ENCODE measurements at places on chromosomes 16 and 17.

GRCh38 chr17:2017274-2017941, 7.7 kb downstream of the RTN4RL1 start:
- DNase-seq: no peak

DNA sequence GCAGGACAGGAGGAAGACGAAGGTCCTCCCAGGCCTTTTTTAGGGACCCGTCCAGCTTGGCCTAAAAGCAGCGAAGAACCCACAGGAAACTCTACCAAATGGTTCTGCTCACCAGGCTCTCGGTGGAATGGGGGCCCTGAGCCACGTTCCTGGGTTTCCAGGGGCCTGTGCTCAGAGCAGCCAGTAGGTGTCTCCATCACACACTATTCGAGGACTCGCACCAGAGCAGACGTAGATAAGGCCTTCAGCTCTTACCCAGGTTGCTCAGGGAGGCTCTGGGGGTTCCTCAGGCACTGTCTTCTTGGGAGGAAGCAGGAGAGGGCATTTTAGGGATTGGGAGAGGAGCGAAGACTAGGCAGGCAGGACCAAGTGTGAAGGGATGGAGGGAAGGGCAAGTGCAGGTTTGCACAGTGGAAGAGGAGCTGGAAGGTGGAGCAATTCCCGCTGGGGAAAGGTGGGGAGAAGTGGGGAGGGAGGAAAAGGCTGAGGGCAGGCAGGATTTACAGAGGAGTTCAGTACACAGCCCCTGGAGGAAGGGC, 157.1 kb downstream of the RGS9 start:
- peak; percentile 58 for DNase-seq

DNA sequence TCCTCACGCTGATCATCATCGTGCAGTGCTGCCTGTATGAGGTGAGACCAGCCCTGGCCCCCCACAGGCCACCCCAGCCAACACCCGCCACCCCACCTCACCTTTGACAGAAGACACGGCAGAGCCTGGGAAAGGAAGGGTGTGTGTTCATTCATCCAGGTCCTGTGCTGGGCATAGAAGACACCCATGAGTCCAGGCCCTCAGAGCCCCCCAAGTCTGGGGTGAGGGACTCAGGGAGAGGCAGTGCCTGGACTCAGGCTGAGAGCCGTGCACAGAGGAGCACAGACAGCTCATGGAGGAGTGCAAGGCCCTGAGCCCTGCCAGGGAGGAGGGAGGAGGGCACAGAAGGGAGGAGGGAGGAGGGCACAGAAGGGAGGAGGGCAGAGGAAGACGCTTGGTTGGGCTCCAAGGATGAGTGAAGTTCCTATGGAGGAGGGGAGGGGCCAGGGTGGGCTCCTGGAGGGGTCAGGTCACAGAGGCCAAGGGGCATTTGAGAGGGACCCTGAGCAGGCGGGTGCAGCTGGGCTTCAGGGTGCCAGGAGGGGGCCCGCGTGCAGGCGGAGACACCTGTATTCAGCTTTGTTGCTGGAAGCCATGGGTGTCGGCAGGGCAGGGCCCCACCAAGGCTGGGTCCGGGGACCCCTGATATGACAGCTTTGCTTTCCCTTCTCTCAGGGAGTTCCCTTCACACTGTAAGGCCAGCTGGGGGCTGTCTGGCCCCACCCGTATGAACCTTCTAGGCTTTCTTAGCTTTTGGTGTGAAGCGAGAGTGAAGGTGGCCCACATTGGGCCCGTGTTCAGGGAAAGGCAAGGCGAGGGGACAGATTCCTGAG, 11.4 kb downstream of the TAX1BP3 start:
- no peak for DNase-seq

DNA sequence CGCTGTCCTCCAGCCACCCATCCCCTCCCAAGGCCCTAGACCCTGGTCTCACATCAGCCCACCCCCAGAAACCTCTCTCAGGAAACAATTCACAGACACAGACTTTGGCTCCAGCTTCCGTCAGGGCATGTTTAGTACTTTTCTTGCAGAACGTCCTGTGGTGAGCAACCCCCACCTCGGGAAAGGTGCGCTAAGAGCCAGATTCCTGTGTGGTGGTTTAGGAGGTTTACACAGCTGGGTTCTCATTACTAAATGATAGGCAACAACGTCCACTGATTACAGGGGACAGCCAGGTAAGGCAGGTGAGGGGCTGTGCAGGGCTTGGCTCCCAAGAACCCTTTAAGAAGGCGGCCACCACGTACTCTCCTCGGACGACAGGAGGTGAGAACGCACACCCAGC, 29.3 kb downstream of the KIFC3 start:
- DNase-seq: no peak

GRCh38 chr16:188674-189073, 8.4 kb downstream of the HBQ1 start:
- no peak for DNase-seq

DNA sequence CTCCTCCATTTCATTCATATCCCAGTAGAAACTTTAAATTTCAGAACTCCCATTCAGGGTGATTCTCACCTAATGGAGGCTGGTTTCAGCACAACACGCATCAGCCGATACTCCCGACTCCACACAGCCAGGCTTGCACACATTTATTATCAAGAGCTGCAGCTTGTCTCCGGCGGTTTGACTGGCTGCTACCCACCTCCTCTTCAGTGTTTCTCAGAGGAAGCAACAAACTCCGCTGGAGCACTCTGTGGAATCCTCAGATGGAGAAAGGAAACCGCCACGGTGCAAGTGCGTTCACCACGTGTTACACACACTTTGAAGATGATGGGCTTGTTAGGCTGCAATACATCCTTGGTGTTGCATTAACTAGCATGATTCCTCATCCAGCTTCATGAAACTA, 39.7 kb upstream of the NUDT7 start:
- DNase-seq: no peak

- no peak for DNase-seq
Observed at GRCh38 chr17:73021771-73022170, 70.7 kb downstream of the SLC39A11 start.

DNA sequence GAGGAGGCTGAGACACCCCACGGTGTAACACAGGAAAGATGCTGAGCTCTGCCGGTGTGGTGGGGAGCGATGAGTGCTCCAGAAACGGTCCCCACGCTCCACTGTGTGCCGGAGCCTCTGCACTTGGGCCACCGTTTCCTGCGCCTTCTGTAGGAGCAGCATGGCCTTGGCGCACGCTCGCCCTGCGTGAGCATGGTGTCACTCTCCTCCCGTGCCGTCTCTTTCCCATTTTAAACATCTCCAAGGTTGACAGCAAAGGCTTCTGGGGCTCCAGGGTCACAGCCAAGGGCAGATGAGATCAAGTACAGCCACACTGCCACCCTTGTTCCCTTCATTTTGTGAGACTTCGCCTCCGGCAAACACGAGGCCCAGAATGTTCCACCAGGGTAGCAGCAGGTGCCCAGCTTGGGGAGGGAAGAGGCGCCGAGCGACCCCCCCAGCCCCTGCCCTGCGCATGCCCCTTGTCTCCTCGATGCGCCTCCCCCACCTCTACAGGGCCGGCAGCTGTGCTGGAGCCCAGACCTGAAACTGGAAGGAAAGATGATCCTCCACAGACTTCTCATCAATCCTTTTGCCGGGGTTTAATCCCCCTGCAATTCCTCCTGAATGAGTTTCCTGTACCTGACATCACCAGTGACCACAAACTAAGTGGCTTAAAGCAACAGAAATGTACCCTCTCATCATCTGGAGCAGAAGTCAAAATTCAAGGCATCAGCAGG, 19.9 kb upstream of the OSGIN1 start:
- DNase-seq: no peak

- peak; percentile 54 for DNase-seq
Observed at GRCh38 chr16:75928295-75928694, 202.0 kb upstream of the CPHXL start.

GRCh38 chr17:41308918-41309359, at the start of gene KRTAP16-1:
TSS of gene KRTAP16-1 (minus strand) at chr17:41309309. CDS start at chr17:41309253, 56 bp downstream.
- no peak for DNase-seq

DNA sequence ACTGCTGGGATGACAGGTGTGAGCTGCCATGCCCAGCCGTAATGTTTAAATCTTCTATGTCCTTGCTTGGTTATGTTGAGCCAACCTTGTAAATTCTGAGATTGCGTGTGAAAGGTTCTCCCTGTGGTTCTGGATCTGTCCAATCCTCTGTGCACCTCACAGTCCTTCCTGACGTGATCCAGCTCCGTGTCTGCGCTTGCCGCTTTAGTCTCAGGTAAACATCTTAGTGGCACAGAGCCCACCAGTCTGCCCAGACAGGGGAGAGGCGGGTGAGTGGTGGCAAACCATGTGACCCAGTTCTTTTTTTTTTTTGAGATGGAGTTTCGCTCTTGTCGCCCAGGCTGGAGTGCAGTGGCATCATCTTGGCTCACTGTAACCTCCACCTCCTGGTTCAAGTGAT, 13.9 kb downstream of the SLC25A10 start:
- peak; percentile 22 for DNase-seq

DNA sequence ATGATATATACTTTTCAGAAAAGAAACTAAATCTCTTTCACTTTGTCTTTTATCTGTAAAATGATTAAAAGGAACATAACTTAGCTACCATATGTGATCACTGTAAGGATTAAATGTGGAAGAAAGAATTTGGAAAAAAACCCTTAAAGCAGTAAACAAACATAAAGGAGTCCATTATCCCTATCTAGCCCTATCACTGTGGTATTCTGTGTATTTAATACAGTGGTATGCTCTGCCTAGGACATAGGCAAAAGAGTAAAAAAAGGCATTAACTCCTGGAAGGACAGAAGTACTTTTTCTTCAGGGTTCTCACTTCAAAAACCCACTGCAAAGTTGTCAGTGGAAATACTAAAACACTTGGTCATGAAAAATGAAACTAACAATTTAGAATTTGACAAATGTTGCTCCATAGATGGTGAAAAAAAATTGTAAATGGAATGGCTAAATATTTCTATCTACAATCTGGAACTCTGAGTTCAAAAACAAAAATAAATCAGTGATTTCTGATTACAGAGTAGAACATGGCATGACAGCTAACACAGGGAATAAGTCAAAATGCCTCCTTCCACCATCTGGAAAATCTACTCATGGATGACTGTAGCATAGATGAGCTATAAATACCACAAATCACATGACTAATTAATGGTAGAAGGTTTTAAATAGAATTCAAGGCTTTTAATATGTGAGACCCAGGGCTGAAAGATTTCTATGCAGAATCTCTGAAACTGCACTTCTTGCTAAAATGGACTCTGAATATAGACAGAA, 140.1 kb downstream of the ITFG1 start:
- DNase-seq: peak; percentile 10

GRCh38 chr17:57391857-57392471, 135.6 kb downstream of the MSI2 start:
- DNase-seq: no peak

GRCh38 chr17:13107676-13108235, 89.9 kb upstream of the ELAC2 start:
- DNase-seq: no peak

GRCh38 chr16:14042706-14043105, 28.4 kb upstream of the MRTFB start:
- no peak for DNase-seq

GRCh38 chr17:14779241-14779640, 478.4 kb downstream of the HS3ST3B1 start:
- peak; percentile 83 for DNase-seq

DNA sequence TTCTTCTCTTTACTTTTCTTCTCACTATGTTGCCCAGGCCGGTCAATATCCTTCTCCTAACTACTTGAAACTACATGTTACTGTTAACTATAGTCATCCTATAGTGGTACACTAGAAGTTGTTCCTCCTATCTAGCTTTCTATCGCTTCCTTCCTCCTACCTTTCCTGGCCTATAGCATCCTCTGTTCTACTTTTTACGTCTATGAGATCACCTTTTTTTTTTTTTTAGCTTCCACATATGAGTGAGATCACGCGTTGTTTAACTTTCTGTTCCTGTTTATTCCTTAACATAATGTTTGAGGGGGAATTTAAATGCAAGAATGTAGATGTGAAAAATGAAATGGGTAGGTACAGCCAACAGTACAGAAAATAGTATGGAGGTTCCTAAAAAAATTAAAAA, 30.5 kb upstream of the YPEL2 start:
- DNase-seq: no peak

GRCh38 chr17:82418001-82418986, at the start of the genes HEXD and OGFOD3:
TSS of gene HEXD (plus strand) at chr17:82418347. CDS start at chr17:82419800, 1,453 bp downstream.
TSS of gene OGFOD3 (minus strand) at chr17:82418586. CDS start at chr17:82418485, 101 bp downstream.
- DNase-seq: peak; percentile 93

DNA sequence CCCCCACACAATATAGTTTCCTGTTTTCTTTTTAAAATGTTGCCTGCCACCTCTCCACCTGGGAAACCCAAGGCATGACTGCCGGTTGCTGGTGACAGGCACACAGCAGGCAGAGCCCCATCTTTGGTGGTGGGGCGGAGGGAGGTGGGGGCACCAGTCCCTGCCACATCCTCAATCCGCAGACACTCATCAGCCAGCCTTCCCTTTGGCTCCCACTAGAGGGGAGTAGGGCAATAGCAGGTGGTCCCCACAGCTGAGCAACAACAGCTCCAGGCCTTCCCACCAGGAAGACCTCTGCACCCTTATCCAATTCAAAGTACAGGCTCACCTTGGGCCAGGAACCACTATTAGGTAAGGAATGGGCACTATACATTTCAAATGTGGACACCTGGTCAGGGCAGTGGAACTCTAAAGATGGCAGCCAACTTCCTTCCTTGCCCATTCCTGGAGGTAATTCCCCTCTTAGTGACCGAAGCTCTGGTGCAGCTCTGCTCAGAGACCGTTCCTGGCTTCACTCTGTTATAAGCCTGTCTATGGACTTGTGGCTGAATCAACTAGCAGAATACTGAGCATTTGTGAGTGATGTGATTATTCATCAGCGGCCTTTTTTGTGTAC, 13.9 kb downstream of the RECQL5 start:
- DNase-seq: peak; percentile 37

DNA sequence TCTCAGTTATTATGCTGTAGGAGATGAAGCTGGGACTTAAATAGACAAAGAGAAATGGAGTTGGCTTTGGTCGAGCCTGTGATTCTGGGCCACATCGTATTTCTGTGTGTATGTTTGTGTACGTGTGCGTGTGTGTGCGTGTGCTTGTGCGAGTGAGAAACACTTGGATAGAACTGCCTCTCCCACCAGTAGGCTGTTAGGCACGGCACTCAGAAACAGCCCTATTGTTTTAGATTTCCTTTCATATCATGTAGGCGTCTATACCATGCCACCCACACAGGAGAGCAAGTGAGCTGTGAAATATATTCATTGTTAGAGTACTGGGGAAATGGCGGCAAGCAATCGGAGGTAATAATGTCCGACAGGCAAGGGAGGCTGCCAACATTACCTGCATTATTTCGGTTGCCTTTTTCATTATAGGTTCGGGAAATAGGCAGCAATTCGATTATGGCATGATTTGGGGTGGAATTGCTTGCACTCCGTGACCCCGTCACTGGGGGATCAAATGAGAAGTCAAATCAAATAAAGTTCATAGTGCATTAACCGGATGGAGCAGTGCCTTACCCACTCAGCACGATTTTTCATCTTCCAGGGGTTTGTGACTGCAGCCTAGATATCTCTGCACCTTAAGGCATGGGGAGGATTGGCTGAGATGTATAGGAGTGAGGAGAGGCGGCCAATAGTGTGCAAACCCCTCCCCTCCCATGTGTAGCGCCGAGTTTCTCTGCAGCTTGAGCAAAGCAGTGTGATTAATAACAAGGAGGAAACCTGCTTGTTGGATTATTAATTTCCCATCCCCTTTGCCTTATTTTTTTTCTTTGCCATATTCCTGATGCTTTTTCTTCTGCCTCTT, 89.6 kb downstream of the RBFOX1 start:
- no peak for DNase-seq

Measured in epithelial cell of esophagus (primary cell).